ENCODE measurements at places on chromosomes 2 and 18. TPM values are rescaled to one million over a fixed set of nuclear protein-coding genes. Genes with fewer than 3 reads are reported as not detected.
A peak's percentile ranks its signal among the peaks of the same experiment; 100 is the strongest.

- H3K4me3 ChIP-seq = no peak overlapping the region
- no peaks in the 10 kb centered on the region for H3K36me3 ChIP-seq
- H3K27ac ChIP-seq = no peak overlapping the region
- H3K4me1 ChIP-seq = peaks cover 63% of the 10 kb centered on the region
- DNase-seq = no peak
- no peaks in the 10 kb centered on the region for H3K27me3 ChIP-seq
These were observed 53.0 kb upstream of the FOSL2 start for GRCh38 chr2:28339516-28340175.

DNA sequence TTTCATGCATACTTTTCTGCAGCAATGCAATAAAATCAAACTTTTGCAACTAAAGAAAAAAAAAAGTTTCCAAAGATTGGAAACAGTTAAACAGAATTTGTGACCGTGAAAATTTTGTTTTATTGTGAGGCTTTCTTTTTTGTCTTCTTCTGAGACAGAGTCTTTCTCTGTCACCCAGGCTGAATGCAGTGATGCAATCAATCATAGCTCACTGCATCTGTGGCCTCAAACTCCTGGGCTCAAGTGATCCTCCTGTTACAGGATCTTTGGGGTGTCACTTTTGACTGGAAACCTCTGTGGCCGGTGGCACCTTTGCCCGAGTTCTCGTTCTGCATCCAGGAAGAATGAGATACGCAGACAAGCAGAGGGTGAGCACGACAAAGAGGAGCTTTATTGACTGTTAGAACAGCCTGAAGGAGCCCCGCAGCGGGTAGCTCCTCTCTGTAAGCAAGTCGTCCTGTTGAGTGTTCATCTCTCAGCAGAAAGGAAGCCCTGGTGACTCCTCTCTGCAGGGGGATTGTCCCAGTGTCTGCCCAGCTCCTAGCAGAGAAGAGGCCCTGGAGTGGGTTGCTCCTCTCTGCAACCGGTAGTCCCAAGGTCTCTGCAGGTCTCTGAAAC lies 16.9 kb upstream of the ILKAP start:
- H3K27me3 ChIP-seq = no peaks in the 10 kb centered on the region
- no peak for DNase-seq
- no peaks in the 10 kb centered on the region for H3K36me3 ChIP-seq
- H3K4me3 ChIP-seq = no peak overlapping the region

GRCh38 chr2:98039085-98039756 lies 43.5 kb upstream of the TMEM131 start:
- DNase-seq = no peak
- no peak overlapping the region for H3K27ac ChIP-seq
- H3K4me1 ChIP-seq = no peaks in the 10 kb centered on the region
- no peaks in the 10 kb centered on the region for H3K27me3 ChIP-seq
- no peaks in the 10 kb centered on the region for H3K36me3 ChIP-seq
- no peak overlapping the region for H3K4me3 ChIP-seq

Gene DSG1
- 1,682 TPM for total RNA-seq

GRCh38 chr2:173462892-173463840 lies 108.5 kb downstream of the CDCA7 start:
- H3K27me3 ChIP-seq = no peaks in the 10 kb centered on the region
- H3K27ac ChIP-seq = no peak overlapping the region
- no peak for DNase-seq

Gene SIX3
- not detected for total RNA-seq

Gene TMEM247
- total RNA-seq = not detected

- no peaks in the 10 kb centered on the region for H3K36me3 ChIP-seq
- no peaks in the 10 kb centered on the region for H3K4me1 ChIP-seq
- peaks cover 7% of the 10 kb centered on the region for H3K27me3 ChIP-seq
- no peak overlapping the region for H3K27ac ChIP-seq
- no peak overlapping the region for H3K4me3 ChIP-seq
These were observed 489.3 kb downstream of the TSN start for GRCh38 chr2:122244598-122245229.

GRCh38 chr2:133303150-133303549 lies 265.1 kb downstream of the NCKAP5 start:
- DNase-seq = no peak
- no peaks in the 10 kb centered on the region for H3K27me3 ChIP-seq
- no peaks in the 10 kb centered on the region for H3K4me1 ChIP-seq
- no peaks in the 10 kb centered on the region for H3K36me3 ChIP-seq
- H3K27ac ChIP-seq = no peak overlapping the region

- H3K4me3 ChIP-seq = no peak overlapping the region
- no peaks in the 10 kb centered on the region for H3K27me3 ChIP-seq
- H3K27ac ChIP-seq = peak overlapping the region; percentile 7
- H3K36me3 ChIP-seq = no peaks in the 10 kb centered on the region
These were observed 118.1 kb upstream of the EPAS1 start for GRCh38 chr2:46179037-46179621.

Gene ZBTB7C
- 50.6 TPM for total RNA-seq

Gene IL1F10
- total RNA-seq = 16.1 TPM
